Stimulated activated CD8-positive, alpha-beta memory T cell treated with anti-CD3 and anti-CD28 coated beads, Interleukin-7, amount 100 ng/mL, for 1 hour (primary cell): ENCODE measurements at places on chromosomes 2 and 18.

GRCh38 chr2:5975401-5975800, 283.2 kb downstream of the SOX11 start:
- no peak for DNase-seq

DNA sequence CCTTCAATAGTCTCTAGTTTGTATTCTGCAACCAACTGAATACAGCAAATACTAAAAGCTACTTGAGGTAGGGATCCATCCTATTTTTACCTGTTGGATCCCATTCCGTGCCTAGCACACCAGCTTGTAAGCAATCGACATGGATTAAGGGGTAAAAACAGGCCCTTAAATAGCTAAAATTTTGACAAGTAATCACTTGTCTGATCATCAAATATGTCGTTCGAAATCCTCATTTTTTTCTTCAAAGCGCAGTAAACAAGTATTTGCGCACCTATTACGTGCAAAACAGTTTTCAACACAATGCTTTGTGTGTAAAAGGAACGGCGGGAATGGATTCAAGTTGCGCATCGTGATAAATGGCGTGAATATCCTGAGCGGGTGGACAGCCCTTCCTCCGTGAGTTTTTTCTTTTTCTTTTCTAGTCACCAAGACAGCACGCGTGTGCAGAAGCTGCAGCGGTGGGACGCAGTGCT, 1.4 kb upstream of the ACVR2A start:
- no peak for DNase-seq

DNA sequence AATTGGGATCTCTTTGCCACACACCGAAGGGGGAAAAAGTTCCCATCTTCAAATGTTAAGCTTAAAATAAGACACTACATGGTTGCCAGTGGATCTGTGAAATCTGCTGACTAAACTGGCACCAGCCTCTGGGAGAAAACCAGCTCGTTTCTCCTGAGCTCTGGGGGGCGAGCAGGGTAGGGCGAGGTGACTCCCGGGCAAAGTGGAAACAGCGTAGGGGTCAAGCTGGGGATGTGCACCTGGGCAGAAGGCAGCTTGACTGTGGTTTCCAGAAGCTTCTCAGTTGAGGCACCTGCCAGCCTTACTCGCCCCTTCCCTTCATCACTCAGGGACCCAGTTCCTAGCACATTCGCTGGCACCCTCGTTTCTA, 62.8 kb downstream of the SFXN5 start:
- no peak for DNase-seq

DNA sequence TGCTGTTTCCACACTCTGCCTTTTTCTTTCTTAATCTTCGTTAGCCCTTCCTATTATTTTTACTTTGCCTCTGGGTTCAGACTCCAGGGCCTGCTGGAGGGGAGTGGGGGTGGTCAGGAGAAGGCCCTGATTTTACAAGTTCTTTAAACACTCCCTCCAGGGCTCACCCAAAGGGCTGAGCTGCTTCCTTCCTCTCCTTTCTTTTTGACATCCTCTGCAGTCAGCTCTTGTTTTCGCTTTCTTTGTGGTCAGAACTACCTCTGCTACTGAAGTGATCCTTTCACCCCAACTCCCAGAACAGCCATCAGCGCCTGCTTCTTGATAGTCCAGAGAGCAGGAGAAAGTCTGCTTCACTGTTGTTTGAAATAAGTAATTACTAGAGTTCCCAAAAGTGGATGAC, 925.7 kb downstream of the EPHA4 start:
- no peak for DNase-seq

- no peak for DNase-seq
Observed at GRCh38 chr2:125797192-125797591, 858.8 kb upstream of the GYPC start.

GRCh38 chr2:73021371-73022010, 50.0 kb downstream of the SFXN5 start:
- DNase-seq = no peak

DNA sequence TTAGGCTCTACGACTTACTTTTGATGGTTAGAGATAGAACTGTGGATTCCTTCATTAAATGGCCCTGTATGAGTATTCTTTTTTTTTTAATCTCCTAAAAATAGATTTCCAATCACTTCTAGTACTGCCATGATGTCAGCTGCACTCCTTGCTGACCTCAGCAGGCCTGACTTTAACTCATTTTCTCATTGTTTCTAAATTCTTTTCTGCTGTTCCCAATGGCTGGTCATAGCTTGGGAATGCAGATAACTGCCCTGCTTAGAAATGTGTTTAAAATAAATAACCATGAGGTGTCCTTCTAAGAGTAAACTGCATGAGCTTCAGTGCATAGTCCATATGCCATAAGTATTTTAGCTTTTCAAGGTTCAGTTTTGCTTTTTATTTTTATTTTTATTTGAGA, 15.7 kb downstream of the CCDC85A start:
- no peak for DNase-seq

- no peak for DNase-seq
Observed at GRCh38 chr2:96587843-96588242, 50.3 kb downstream of the KANSL3 start.
